ENCODE measurements at places on chromosomes 2 and 18.

- DNase-seq: no peak
Observed at GRCh38 chr2:199842631-199843395, 8.2 kb downstream of the FTCDNL1 start.

DNA sequence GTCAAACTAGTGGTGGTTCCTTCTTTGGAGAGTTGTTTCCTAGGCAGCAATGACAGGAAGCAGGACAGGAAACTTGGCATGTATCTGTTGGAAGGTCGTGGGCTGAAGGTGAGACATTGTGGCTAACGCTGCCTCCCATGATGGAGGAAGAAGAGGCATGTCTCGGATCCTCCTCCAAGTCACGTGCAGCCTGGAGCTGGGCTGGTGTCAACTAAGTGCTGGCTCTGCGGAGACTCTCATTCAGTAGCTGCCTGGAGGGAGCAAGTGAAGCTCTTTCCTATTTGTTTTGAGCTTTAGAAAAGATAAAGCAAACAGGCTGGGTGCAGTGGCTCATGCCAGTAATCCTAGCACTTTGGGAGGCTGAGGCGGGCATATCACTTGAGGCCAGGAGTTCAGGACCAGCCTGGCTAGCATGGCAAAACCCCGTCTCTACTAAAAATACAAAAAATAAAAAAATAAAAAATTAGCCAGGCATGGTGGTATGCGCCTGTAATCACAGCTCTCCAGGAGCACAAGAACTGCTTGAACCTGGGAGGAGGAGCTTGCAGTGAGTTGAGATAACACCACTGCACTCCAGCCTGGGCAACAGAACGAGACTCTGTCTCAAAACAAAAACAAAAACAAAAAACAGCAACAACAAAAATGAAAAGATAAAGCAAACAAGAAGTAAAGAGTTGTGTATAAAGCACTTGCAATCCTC is 28.2 kb upstream of the INO80C start:
- DNase-seq: no peak

- DNase-seq: no peak
Observed at GRCh38 chr2:11679486-11680181, 9.6 kb upstream of the NTSR2 start.

- no peak for DNase-seq
Observed at GRCh38 chr2:175015340-175015739, 10.2 kb upstream of the CHN1 start.

DNA sequence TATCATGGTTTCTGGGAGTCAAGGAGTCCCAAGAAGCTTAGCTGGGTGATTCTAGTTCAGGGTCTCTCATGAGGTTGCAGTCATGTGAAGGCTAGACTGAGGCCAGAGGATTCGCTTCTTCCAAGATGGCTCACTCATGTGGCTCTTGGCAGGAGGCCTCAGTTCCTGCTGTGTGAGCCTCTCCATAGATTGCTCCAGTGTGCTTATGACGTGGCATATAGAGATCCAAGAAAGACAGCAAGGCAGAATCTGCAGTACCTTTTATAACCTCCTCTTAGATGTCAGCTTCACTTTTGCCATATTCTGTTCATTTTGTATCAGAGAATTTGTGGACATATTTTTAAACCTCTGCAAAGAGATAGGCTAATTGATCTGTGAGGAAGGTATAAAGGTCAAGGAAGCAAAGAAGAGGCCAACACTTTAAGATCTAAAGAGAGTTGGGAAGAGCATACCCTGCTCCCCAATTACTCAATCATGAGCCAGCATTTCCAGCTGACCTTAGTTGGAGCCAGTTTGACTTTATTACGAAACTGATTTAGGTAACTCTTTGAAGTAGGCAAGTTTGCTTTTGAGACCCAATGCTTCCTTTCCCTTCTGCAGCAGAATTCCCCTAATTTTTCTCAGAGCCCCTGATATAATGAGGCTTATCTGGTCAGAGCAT is 134.7 kb downstream of the EML6 start:
- DNase-seq: no peak

GRCh38 chr2:42795841-42796301 is 3.5 kb upstream of the HAAO start:
- peak; percentile 23 for DNase-seq

GRCh38 chr18:27653247-27653646 is 468.1 kb upstream of the CHST9 start:
- no peak for DNase-seq

Data from heart right ventricle (tissue), 16 donors.